ENCODE measurements at places on chromosomes 3 and 15.

DNA sequence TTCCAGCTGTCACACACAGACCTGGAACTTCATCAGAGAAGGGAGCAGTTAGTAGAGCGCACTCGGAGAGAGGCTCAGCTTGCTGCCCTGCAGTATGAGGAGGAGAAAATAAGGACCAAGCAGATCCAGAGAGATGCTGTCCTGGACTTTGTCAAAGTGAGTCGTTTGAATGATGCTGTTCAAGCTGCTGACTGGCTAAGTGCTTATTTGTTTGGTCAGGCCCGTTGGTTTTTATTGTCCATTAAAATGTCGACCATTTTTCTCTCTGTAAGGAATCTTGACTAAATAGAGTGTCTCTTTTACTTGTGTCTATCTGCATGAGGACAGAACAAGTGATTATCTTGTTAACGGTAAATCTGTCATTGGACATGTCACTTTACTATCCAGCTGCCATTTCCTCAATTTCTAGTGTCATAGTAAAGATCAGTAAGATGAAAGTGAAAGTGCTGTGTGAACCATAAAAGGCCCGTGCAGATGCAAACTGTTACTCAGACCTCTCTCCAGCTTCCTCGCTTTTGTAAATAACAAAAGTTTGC lies 56.9 kb downstream of the LRCH3 start:
- peak; percentile 80 for DNase-seq

DNA sequence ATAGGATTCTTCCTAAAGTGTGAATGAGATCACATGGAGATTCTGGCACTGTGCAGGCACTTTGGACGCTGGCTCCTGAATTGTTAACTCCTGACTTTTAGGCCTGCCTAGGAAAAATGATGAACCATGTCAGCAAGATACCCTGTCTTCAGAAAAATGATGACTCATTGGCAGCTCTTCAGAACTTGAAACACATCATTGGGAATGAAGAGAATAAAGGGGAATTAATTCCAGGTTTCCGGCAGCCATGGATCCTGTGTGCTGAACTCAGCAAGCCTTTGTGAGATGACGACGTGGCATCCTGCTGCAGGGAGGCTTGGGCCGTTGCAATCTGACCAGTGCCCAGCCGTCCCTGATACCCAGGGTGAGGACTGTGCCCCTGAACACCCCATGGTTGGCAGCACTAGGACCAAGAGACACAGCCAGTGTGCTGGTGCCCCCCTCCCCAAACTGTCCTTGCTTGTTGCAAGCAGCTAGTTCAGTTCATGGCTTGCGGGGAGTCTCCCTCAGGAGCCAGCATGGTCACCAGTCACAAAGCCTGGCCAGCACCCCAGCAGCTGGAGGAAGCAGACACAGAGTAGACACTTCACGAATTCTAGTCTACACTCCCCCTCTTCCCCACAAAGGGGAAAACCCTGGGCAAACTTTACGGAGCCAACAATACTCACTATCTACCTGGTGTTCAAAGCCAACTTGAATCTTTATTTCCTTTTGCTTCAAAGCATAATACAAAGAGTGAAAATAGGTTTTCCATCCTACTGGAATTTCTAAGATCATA lies 7.8 kb upstream of the LIPC start:
- DNase-seq, result no peak

GRCh38 chr15:48814286-48814685 lies 3.4 kb upstream of the CEP152 start:
- DNase-seq, result no peak

DNA sequence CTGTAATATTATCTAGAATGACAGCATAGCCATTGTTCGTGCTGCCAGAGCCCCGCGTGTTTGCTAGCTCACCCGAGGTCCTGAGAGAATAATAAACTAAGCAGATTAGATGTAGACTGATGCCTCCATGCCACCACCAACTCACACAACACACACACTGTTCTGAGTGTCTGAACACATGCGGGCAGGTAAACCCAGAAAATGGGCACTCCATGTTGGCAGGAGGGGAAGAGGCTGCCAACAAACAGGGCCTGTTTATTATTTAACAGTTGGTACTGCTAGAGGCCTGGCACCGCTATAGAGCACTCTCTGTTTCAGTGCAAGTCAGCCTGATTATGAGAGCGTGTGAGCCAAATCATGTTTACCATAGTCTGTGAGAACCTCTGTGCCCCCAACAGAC lies 299.0 kb downstream of the ZBTB20 start:
- no peak for DNase-seq

DNA sequence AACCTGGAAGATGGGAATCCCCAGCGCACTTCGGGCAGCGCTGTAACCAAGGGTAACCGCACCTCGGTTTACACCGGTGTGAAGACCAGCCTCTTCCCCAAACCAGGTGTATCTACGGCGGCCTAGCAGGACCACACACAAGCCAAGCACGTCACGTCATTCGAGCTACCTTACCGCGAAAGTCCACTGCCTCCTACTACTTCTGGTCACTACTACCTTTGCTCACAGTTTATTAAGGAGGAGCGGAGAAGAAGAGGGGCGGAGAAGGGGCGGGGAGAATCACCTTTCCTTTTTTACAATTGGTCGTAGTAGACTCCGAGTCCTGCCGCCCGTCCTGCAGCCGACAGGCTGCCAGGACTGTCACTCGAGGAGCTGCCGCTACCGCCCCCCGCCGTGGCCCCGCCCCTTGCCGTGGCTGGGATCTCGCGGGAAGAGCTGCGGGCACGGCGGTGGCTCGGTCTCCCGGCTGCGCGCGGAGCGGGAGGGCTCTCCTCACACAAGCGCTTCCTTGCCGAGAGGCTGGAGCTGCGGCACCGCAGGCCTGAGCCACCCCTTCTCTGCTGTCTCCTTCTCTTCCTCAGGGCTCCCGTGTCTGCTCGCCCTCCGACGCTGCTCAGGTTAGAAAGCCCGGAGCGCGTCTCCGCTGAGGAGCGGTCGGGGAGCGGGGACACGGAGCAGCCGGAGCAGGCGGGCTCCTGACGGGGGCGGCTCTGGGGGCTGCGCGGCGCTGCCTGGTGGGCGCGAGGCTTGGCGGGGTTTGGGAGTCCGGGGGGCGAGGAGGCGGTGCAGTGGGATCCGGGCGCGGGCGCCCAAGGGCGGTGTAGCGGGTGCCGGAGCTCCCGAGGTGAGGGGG lies at the start of gene GLCE:
TSS of gene GLCE (plus strand) at position 495 of the 853 bp plus-strand sequence. CDS start 95,172 bp downstream, outside the sequence.
- peak; percentile 77 for DNase-seq

GRCh38 chr15:60708684-60709083 lies 229.7 kb upstream of the ICE2 start:
- DNase-seq, result no peak

- no peak for DNase-seq
Measured at GRCh38 chr3:127825756-127826155, 3.4 kb upstream of the MGLL start.

- DNase-seq, result peak; percentile 2
Measured at GRCh38 chr15:81480645-81481053, 106.6 kb upstream of the TMC3 start.

- DNase-seq, result peak; percentile 28
Measured at GRCh38 chr15:43974852-43975251, 148.1 kb downstream of the WDR76 start.

DNA sequence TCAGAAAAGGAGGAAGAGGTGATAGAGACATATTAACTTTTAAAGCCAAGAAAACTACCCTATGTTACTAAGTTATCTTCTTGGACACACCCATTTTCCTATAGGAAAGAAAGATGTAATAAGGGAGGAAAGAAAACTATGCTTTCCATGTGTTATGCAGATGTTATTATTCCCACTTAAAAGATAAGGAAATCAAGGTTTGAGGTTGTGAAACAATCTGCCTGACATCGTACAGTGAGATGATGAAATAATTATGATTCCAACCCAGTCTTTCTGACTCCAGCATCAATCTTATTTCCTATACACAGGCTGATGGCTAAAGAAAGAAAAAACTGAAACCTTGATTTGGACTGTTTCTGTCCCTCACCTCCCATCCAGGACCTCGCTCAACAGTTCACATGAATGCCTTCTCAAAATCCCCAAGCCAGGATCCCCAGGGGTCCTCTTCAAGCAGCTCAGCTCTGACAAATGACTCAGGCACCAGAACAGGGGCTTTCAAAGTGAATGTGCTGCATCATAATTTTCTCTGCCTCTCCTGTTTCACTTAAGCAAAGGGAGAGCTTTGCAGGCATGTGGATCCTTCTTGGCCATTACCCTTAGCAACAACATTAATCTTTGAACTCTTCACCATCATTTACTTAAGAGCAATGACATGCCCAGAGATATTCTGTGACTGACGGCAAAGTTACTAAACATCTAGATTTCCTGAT lies 12.4 kb upstream of the EID1 start:
- no peak for DNase-seq

DNA sequence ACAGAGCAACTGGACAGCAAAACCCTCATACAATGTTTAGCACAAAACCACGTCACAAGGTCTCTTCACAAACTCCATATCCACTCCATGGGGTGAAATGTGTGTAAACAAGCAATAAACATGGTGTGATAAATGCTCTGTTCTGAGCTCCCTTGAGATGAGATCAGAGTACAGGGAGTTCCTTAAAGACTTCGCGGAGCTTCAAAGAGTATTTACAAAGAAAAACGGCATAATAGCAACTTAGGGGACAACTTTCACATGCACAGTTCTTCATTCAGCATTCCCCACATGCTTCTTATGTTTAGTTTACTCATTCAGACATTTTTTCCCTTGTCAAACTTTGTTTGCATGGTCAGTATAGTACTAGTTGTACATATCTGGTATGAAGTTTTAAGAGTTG lies 52.5 kb upstream of the SUCLG2 start:
- DNase-seq, result no peak

DNA sequence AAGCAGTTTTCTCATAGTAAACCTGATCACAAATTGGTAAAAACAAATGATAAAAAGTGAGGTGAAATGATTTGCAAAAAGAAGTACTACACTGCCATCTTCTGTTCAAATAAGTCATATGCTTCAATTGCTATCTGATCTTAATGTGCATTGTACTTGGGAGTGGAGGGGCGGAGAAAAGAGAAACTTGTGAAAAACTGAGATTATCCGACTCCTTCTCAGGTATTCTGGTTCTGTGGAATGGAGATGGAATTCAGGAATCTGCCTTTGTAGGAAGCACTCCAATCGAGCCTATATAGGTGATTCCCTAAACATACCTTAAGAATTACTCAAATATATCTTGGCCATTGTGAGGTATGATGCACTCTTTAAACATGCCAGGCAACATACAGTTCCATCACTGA lies 180.6 kb downstream of the CHL1 start:
- no peak for DNase-seq

- DNase-seq, result no peak
Measured at GRCh38 chr3:115800489-115801075, 177.3 kb downstream of the GAP43 start.

GRCh38 chr15:77228828-77229227 lies 157.9 kb upstream of the TSPAN3 start:
- DNase-seq, result no peak

GRCh38 chr3:43742920-43743319 lies 52.2 kb downstream of the ABHD5 start:
- DNase-seq, result no peak

DNA sequence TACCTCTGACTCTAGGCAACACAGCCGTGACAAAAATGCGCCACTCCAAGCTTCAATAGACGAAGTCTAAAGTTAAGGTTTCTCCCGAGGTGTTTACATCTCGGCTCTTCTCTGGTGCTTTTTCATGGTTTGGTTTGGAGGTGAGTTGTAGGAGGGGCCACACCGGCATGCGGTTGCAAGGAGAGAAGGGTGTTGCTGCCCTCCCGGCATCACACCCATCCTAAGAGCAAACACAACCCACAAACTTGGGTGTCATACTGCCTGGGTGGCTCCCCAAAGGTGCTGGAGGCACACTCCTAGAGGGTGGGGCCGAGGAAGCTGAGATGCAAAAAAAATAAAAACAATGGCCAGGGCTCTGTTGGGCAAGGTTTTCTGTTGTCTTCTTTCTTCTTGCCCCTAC lies 225.2 kb upstream of the ICE2 start:
- no peak for DNase-seq

- no peak for DNase-seq
Measured at GRCh38 chr3:129553171-129553570, 10.2 kb downstream of the H1-8 start.

DNA sequence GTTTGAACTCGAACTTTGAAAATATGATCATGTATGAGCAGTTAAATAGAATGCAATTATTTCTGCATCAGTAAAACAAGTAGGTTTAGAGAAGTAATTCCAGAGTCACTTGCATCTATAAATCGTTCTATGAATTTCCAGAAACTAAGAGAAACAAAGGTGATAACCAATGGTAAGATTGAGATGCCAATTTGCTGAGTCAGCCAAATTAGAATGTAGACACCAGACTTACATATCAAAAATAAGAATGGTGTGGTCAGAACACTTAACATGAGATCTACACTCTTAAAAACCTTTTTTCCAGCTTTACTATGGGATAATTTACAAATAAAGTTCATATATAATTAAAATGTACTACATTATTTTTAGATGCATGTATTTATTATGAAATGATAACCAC lies 1435.9 kb downstream of the OTOL1 start:
- DNase-seq, result no peak

DNA sequence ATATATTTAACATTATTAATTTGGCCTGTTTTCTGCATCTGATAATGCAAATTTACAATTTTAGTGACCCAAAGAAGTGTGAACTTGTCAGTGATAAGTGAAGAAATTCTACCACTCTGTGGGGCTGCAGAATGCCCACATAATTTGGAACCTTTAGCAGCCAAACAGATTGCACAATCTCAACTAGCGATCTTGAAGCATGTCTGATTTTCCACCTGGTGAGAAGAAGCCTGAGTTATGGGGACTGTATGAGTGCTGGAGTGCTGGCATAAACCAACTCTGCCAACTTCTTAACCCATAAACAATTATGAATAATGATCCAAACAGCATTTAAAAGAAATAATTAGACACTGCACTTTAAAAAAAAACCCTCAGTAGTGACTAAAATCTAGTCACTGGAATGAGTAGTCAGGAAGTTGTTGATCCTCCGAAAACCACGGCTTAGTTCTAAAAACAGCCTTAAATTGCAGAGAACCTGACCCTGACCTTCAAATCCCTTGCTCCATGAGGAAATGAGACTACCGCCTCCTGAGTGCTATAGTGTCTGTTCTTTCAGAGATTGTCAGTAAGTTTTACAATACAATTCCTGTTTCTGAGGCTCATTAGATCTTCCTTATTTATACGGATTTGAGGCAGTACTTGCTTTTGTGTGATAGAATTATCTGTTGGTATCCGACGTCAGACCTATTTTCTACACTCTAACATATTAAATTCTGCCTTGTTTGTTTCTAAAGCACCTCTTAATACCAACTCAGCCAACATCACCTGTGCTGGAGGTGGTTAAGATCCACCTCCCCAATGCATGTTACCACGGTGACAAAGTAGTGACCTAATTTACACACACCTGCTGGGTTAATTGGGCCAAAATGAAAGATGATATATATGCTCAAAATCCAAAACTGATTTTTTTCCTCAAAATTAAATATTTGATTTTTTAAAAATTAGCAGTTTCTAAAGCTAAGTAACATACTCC lies 267.7 kb downstream of the ZBTB20 start:
- DNase-seq, result peak; percentile 89

All from DMS79 (cell line).